Mucosa of gallbladder (tissue), 1 donor: ENCODE measurements at places on chromosomes 4 and X. TPM values are rescaled to one million over a fixed set of nuclear protein-coding genes. Genes with fewer than 3 reads are reported as not detected.

The NUP54 gene
- total RNA-seq: 23.5 TPM

The SYTL4 gene
- 15.8 TPM for total RNA-seq

The OSTC gene
- 73.7 TPM for total RNA-seq

The MAB21L2 gene
- 2.0 TPM for total RNA-seq

The DGKK gene
- total RNA-seq: not detected

The TMEM129 gene
- total RNA-seq: 60.5 TPM

The MTNR1A gene
- total RNA-seq: not detected

The PABPC1L2B gene
- not detected for total RNA-seq

The FGB gene
- 7.5 TPM for total RNA-seq

The FREM3 gene
- total RNA-seq: 0.12 TPM

The BMP15 gene
- not detected for total RNA-seq

The CLCN4 gene
- total RNA-seq: 8.0 TPM

The GPRASP2 gene
- 13.4 TPM for total RNA-seq

The USP17L17 gene
- total RNA-seq: not detected

The PRRG3 gene
- 0.46 TPM for total RNA-seq

The WNK3 gene
- 6.2 TPM for total RNA-seq

The BEX1 gene
- total RNA-seq: 3.8 TPM

The HELT gene
- total RNA-seq: not detected
